Activated naive CD4-positive, alpha-beta T cell treated with Interleukin-2 at 50 U/mL for 16 hours (primary cell): ENCODE measurements at places on chromosomes 2 and 18.

DNA sequence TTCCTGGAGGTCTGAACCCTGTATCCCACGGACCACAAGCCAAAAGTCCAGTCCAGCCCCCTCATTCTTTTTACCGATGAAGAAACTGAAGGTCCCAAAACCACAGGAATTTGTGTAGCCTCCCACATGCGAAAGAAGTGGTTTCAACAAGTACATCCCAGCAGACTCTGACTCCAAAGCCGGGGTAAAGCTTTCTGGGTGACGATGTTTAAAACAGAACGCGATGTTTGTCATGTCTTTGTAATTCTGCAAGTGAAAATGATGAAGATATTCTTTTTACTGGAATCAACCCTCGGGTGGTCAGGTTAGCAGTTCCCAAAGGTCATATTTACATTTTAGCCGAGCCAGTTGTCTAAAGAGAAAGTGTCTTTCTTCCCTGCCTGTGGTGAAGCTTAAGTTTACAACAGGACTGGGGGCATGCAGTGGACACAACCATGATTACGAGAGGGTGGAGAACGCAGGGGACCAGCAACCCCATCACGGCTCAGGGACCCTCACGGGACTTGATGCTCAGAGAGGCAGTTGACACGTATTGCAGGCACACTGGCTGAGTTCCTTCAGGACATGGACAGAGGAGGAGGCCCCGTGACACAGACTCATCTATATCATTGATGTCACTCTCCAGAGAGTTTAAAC, 17.8 kb upstream of the TMEM131 start:
- DNase-seq: peak; percentile 14

GRCh38 chr2:109513749-109514588, 99.8 kb downstream of the SEPTIN10 start:
- DNase-seq: no peak

DNA sequence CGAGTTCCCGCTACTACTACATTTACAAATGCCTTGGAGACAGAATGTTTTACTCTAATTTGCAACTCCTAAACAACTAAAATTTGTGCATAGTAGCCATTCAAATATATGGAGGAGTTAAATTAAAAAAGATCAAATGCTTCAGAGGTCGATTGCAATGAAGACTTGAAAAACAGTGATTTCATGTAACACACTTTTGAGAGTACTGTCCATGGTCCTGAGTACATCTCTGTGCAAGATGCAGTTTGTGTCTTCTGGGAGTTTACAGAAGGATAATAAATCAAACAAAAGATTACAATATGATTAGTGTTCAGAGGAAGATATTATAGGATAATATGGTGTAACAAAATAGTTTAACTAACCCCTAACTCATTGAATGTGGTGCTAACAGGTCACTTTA, 894.7 kb downstream of the TMEM182 start:
- DNase-seq: no peak

GRCh38 chr2:31255911-31256571, 22.1 kb downstream of the EHD3 start:
- DNase-seq: no peak

- DNase-seq: no peak
These were observed 77.5 kb downstream of the EIF2AK3 start for GRCh38 chr2:88549616-88550292.
